ENCODE measurements at places on chromosomes 1 and 21.

GRCh38 chr1:110341146-110341871 is 2.1 kb downstream of the RBM15 start:
- no peak for DNase-seq

DNA sequence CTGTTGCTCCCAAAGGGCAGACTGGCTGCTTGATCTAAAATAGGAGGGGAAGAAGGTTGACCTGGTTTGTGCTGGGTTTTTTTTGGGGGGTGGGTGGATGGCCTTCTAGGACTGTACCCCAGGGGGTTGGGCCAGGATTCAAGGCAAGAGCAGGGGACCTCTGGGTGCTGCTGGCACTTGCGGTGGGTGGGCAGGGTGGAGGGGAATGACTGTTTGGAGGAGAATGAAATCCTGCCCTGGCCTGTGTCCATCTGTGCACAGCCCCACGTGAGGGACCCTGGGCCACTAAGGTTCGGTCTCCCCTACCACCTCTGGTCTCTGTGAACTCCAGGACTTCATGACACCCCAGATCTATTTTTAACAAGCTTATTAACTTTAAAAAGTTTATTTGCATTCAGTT is 414.2 kb downstream of the PTPRU start:
- DNase-seq = no peak

DNA sequence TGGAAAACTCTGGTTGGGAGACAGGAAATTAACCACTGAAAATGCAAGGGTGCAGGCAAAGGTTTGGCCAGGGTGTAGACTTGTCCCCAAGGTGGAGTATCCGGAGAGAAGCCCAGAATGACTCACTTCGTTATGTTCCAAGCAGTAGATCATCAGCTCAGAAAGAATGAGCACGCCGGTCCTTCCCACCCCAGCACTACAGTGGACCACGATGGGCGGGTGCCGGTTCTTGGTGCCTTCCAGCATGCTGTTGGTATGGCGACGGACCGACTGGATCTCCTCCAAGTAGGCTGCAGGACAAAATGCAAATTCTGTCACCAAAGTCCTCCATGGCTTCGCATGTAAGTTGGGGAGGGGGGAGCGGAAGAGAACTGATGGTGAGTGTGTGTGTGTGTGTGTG is 83.4 kb downstream of the SMYD2 start:
- peak; percentile 27 for DNase-seq

- no peak for DNase-seq
These were observed 3.9 kb upstream of the PUM1 start for GRCh38 chr1:31069392-31069791.

DNA sequence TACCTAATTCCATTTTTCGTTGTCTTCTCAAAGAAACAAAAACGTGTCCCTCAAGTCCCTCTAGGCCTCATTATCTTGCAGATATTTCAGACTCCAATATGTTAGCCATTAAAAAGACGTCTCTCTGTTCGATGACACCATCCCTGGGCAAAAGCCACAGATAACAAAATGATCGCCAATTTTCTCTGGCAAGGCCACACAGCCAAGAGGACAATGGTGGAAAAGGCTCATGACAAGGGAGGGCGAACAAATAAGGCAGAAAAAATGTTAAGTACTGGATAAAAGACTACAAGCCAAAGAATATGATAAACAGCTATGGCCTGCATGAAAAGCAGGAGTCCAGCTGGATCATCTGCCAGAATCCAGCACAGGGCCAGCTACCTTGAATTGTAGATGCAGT is 82.9 kb downstream of the TBX15 start:
- no peak for DNase-seq

DNA sequence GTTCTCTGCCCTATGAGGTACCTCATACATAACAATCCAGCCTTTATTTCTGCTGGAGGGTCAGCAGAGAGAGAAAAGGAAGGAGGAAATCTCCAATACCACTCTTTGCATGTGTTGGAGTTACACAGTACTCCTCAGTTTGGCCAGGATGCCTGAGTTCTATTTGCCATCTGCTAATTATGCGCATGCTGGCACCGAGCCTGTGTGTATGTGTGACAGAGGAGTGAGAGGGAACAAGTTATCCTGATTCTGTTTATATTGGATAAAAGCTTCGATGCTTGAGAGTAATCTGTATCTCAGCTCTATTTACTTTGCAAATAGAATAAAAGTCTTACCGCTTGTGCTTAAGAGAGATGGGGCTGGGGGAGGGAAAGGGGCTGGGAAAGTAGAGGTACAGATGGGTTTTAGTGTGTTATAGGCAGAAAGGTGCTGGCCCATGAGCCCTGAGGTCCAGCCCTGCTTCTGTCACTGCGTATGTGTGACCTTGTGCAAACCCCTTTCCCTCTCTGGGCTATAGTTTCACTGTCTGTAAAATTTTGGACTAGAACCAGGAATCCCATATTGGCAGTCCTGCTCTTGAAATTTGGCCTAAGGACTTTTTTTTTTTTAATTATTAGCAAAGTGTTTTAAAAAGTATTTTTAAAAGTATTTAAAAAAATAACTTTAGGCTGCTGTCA is 54.5 kb upstream of the PLXNA2 start:
- no peak for DNase-seq

DNA sequence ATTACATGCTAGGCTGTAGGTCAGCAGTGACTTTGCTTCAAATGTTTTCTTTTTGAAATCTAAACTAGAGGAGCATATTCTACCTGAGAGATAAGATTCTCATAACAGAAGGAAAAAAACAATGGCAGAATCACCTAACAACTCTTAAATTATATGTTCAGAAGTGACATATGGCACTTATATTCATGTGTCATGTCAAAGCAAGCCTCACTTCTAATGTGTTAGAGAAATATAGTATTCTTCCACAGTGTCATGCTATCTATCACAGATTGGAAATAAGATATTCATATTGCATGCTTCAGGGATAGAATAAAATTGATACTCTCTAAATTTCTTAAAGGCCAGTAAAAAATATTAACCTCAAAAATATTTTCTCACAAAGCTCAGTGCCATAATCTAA is 874.6 kb upstream of the PRMT6 start:
- no peak for DNase-seq

DNA sequence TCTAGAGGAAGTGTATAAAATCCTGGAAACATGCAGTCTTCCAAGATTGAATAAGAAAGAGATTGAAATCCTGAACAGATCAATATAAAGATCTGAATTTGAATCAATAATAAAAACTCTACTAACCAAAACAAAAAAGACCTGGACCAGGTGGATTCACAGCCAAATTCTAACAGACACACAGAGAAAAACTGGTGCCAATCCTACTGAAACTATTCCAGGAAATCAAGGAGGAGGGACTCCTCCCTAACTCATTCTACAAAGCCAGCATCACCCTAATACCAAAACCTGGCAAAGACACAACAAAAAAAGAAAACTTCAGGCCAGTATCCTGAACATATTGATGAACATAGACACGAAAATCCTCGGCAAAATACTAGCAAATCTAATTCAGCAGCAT is 58.3 kb downstream of the SYT14 start:
- DNase-seq = no peak

GRCh38 chr1:39757501-39757900 is 13.6 kb downstream of the OXCT2 start:
- DNase-seq = no peak

GRCh38 chr1:186849271-186849671 is 20.5 kb downstream of the PLA2G4A start:
- DNase-seq = no peak

- DNase-seq = no peak
These were observed 87.3 kb downstream of the HSF2BP start for GRCh38 chr21:43571976-43572375.

- DNase-seq = peak; percentile 52
These were observed 30.7 kb upstream of the KIAA1614 start for GRCh38 chr1:180881806-180882509.

DNA sequence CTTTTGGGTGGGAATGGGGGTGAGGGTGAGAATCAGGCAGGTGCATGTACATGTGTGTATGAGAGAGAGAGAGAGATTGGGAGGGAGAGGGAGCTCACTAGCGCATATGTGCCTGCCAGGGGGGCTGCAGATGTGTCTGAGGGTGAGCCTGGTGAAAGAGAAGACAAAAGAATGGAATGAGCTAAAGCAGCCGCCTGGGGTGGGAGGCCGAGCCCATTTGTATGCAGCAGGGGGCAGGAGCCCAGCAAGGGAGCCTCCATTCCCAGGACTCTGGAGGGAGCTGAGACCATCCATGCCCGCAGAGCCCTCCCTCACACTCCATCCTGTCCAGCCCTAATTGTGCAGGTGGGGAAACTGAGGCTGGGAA is 95.0 kb downstream of the EPHB2 start:
- DNase-seq = no peak

- DNase-seq = no peak
These were observed 10.3 kb downstream of the CD2 start for GRCh38 chr1:116764466-116764898.

DNA sequence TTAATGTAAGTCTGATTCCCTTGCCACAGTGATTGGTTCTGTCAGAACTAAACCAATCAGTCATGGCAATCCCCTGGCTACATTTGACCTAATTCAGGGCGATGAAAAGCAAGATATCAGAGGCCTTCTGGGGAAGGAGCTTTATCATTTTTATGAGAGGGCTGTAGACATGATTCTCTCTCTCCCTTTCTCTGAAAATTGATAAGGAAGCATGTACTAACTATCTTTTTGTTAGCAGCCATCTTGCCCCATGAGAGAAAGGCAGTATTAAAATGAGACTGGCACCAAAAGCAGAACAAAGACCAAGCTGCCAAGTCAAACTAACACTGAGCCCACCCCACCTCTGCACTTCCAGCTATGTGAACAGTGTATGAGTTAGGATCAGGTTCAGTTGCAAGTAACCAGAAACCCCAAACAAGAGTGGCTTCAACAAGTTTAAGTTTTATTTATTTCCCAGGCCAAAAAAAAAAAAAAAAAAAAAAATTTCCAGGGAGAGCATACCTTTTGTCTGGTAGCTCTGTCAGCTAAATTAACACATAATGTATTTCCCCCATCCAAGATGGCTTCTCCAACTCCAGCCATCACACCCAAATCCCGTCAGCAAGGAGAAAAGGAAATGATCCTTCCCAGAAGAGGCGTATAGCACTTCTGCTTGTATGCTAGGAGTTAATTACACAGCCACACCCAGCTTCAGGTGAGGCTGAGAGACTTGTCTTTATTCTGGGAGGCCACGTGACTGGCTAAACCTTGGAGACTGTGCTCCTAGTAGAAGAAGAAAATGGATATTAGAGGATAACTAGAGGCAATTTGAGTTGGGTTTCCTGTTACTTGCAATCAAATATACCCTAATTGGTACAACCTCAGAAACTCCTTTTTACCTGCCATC is 105.8 kb upstream of the RALGPS2 start:
- no peak for DNase-seq

All from fibroblast of skin of scalp (primary cell).